ENCODE measurements at places on chromosomes 6 and 20.

DNA sequence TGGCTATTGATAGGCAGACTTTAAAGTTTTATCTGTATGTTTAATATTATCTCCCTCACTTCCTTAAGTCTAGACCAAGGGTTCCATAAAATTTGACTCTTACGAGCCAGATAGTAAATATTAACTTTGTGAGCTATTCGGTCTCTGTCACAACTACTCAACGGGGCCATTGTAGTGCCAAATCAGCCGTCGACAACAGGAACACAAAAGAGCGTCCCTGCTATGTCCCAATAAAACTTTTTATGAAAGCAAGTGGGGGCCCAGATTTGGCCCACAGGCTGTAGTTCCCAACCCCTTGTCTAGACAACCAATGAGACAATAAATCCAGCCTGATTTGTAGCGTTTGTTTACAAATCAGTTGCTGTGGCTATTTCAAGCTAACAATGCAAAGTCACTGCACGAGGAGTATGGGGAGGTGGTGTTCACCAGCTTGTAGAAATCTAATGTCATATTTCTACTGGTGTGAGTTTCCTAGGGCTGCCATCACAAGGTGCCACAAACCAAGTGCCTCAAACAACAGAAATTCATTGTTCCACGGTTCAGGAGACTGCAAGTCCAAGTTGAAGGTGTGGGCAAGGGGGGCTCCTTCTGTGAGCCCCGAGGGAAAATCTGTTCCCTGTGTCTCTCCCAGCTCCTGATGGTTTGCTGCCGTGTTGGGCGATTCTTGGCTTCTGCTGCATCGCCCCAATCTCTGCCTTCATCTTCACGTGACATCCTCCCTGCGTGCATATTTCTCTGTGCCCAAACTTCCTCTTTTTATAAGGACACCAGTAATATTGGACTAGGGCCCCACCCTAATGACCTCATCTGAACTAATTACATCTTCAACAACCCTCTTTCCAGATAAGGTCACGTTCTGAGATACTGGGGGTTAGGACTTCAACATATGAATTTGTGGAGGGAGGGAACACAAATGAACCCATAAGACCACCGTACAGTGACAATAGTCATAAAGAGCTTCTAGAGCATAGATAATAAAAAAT lies 356.0 kb upstream of the JARID2 start:
- DNase-seq: no peak

GRCh38 chr6:13561624-13562267 lies 12.7 kb upstream of the SIRT5 start:
- no peak for DNase-seq

GRCh38 chr6:70886661-70887060 lies 70.2 kb downstream of the B3GAT2 start:
- DNase-seq: no peak

- DNase-seq: no peak
Observed at GRCh38 chr6:4780360-4780812, 4.2 kb downstream of the CDYL start.

DNA sequence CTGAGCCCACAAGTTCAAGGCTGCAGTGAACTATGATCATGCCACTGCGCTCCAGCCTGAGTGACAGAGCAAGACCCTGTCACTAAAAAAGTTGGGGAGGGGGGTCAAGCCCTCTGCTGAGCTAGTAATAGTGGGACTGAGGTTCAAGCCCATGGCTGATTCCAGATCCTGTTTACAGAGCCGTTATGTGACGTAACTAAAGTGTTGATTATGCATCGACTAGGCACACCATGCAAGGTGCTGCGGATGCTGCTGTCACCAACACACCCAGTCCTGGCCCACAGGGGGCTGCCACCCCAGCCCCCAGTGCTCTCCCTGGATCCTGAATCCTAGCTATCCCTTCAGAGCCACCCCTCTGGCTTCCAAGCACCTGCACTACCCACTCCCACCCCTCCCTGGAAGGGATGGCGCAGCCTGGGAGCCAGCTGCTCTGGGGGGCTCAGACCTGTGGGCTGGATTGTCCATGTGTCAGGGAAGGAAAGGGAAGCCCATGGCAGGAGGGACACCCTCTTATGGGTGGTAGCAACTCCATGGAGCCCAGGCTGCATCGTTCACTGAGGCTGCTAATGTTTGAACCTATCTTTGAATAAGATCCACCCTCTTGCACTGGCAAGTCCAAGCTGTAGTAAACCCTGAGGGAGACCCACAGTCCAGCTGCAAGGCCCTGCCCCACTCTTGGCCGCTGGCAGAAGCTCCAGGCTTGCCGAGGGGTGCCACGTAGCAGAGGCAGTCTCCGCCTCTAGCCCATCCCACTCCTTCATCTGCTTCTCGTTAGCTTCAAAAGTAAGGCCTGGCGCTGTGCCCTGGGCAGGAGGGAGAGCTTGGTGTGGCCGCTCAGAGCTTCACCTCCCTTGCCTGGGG lies 95.0 kb downstream of the SNX5 start:
- peak; percentile 79 for DNase-seq

GRCh38 chr6:26327450-26328264 lies 37.3 kb upstream of the BTN3A2 start:
- DNase-seq: no peak

DNA sequence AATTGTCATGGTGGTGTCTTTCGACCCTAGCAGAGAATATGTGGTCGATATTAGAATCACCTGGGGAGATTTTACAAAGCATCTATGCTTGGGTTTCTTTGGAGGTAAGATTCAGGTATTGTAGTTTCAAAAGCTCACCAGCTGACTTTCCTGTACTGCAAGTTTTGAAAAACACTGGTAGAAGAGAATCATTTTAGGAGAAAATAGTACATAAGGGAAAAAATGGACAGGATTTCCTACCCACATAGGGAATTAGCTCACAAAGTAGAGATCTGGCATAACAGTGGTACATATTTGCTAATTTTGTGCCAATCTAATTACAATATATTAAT lies 27.4 kb upstream of the ABT1 start:
- DNase-seq: no peak

DNA sequence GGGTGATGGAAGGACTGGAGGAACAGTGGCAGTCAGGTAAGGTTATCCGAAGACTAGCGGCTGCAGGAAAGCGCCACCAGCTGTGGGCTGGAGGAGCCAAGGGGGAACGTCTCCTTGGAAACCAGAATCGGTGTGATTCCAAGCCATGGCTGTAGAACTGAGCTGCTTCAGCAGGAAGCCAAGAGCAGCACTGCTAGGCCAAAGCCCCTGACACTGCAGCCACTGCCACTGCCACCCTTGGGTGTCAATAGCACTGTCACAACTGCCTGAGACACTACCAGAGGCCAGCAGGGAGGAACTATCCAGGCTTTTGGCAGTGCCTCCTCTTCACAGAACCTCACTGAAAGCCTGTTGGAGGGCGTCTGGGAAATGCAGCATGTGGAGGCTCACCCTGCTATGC lies 289.6 kb upstream of the SUPT3H start:
- no peak for DNase-seq

DNA sequence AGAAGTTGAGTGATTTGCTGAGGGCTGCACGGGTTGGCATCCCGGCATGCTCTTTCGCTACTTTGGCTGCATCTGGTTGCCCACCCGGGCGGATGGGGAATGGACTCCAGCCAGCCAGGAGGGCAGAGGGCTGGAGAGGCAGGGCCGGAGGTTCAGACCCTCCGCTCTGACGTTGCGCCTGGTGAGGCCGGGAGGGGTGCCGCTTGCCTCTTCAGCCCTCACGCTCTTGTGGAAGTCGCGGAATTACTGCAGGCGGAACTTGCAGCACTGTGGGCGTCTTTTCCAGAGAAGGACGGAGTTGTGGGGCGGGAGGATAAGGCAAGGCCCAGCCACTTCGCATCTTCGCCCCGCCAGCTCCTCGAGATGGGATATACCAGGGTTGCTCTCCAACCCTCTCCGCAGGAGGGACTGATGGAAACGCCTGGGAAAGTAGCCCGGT lies 656 bp downstream of the RTEL1 start:
- no peak for DNase-seq

GRCh38 chr6:1820165-1820564 lies 210.4 kb downstream of the FOXC1 start:
- no peak for DNase-seq

DNA sequence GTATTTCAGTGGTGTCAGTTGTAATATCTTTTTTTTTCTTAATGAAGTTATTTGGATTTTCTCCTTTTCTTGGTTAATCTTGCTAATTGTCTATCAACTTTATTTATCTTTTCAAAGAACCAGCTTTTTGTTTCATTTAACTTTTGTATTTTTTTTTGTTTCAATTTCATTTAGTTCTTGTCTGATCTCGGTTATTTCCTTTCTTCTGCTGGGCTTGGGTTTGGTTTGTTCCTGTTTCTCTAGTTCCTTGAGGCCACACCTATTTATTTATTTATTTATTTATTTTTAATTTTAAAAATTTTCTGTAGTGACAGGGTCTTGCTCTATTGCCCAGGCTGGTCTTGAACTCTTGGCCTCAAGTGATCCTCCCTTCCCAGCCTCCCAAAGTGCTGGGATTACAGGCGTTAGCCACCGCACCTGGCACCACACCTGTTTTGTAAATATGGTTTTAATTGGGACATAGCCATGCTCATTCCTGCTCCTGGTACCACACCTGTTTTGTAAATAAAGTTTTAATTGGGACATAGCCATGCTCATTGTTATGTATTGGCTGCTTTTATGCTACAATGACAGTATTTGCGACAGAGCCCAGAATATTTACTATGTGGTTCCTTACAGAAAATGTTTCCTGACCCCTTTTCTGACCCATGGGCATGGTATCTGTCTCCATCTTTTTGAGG lies 22.2 kb downstream of the KDM1B start:
- no peak for DNase-seq

- DNase-seq: no peak
Observed at GRCh38 chr6:99354983-99355382, 5.5 kb upstream of the FAXC start.

DNA sequence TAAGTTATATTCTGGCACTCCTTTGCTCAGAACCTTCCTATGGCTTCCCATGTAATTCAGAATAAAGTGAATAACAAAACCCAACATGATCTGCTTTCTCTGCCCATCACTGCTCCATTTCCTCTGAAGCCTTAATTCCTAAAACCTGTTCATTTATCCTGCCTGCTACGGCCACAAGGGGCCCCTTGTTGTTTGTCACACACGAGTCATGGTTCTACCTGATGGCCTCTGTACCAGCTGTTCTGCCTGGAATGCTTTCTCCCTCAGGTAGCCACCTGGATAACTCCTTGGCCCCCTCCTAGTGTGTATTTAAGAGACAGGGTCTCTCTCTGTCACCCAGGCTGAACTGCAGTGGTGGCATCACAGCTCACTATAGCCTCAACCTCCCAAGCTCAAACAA lies 26.8 kb downstream of the ERGIC3 start:
- DNase-seq: no peak

DNA sequence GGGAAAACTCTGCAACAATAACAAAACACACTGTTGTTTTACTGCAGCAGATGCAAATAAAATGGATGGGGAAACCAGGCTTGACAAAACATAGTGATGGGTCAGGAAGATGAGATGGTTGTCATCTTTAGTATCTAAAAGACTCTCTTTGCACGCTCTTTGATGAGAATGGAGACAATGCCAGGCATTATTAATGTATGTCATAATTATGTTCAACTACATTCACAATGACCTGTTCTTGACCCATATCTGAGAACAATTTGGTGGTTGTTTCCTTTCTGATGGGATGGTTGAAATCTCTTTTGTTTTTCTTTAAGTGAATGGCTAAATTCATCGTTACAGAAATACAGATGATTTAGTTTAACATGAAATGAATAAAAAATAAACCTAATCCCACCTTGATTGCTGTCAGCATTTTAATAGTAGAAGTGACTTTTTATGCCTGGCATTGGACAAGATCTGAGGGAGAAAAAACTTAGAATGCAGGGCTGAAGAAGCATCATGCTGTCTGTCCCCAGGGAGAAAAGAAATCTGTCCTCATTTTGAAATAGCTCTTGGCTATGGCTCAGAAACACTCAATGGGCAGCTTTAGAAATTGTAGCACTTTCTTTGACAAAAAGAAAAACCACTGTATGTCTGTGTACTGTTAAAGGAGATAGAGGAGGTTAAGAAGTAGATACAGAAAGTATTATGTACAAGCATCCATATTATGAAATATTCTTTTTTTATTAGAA lies 12.4 kb upstream of the GRIK2 start:
- DNase-seq: no peak

DNA sequence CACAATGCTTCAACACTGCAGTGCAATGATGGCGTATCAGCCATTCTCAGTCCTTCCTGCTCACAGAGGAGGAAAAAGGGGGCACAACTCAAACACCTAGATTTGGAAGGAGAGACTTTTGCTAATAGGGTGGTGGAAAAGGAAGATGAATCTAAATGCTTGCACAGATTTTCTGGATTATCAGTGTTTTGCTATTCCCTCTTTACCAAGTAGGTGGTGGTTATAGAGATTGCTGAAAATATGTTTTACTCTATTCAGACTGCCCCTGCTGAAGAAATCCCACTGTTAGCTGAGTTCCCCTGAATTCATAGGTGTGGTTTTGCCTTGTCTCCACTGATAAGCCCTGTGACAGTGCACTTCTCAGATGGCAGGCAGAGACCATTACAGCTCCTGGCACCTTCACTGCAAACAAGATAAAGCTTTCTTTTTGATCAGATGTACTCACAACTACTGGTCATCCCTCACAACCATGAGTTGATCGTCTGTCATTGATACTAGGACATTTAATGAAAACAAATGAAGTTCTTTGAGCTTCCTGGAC lies 311.4 kb downstream of the KIF16B start:
- DNase-seq: no peak

GRCh38 chr6:29524044-29524443 lies 35.5 kb downstream of the UBD start:
- DNase-seq: no peak

DNA sequence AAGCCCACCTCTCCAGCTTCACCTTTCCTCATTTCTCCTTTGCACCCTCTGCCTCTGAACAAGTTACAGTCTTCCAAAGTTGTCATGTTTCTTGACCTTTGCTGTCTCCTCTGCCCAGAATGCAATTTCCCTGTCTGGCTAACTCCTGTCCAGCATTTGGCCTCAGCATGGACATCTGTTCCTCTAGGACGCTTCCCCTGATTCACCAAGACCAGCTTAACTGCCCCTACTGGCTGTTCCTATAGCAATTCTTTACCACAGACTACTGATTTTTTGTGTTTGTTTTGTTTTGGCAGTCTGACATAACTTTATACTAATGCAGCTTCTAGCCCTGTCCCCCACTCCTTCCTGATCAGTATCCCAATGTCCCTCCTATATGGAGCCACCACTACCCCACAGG lies 13.4 kb downstream of the GNL1 start:
- no peak for DNase-seq

DNA sequence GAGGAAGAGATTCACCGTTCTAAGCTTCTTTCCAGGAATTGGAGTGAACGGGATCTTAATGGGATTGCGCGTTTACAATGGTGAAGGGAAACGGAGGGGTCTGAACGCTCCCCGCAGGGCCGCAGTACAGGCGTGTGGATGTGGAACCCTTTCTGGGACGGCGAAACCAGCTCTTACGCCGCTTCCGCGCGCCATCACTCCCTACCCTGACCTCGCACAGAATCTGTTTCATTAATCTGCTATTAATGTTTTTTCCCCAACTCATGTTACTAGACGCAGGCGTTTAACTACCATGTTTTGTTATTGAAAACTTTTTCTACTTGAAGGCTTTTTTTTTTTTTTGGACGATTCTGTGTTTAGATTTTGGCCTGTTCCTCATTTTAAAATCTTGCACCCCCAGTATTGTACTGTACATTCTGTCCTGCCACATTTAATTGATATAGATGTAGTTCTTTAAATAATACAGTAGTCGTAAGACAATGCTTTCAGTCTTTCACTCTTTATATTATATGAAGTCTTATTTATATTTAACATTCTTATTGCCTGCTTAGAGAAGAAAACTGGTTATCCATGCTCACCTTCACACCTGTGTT lies 696 bp upstream of the SUPT3H start:
- DNase-seq: no peak

Measured in GOT3 (cell line).